ENCODE measurements at places on chromosomes 5 and 9. TPM values are rescaled to one million over a fixed set of nuclear protein-coding genes. Genes with fewer than 3 reads are reported as not detected.

DNA sequence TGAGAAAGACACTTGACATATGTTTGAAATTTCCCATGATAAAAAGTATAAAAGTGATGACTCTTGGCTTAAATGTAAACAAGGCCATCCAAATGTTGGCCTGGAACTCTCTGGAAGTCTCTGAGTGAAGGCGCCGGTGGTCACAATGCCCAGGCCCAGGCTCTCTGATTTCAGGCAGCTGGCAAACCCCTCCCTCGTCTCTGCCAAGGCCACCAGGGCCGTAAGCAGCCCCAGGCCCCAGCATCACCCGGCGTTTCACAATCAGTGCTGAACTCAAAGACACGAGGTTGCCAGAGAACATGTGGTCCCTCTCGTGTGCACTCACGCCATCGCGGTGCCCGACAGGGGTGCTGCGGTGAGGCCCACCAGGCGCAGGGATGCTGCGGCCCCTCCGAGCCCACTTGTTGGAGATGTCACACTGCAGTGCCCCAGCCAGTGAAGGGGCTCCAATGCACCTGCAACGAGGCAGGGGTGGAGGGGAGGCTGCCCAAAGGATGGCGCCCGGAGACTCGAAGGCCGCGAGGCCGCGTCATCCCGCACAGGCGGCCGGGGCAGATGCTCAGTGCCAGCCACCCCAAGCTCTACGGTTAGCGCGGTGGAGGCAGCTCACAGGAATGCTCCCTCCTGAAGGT lies 15.0 kb downstream of the LPCAT1 start:
- H3K4me3 ChIP-seq: no peak overlapping the region
- H3K27me3 ChIP-seq: no peaks in the 10 kb centered on the region
- H3K4me1 ChIP-seq: peaks cover 20% of the 10 kb centered on the region
- peaks cover 6% of the 10 kb centered on the region for H3K36me3 ChIP-seq

- H3K4me3 ChIP-seq: no peak overlapping the region
- H3K27me3 ChIP-seq: no peaks in the 10 kb centered on the region
- H3K27ac ChIP-seq: no peak overlapping the region
- DNase-seq: no peak
- H3K4me1 ChIP-seq: no peaks in the 10 kb centered on the region
Observed at GRCh38 chr9:112200711-112201110, 25.6 kb upstream of the SUSD1 start.

GRCh38 chr5:170860818-170861666 lies 776 bp upstream of the RANBP17 start:
- peaks cover 14% of the 10 kb centered on the region for H3K36me3 ChIP-seq
- no peak overlapping the region for H3K4me3 ChIP-seq
- peaks cover 39% of the 10 kb centered on the region for H3K27me3 ChIP-seq
- no peak overlapping the region for H3K27ac ChIP-seq
- peaks cover 5% of the 10 kb centered on the region for H3K4me1 ChIP-seq

GRCh38 chr9:106797299-106797698 lies 65.7 kb upstream of the ZNF462 start:
- no peaks in the 10 kb centered on the region for H3K4me1 ChIP-seq
- no peak overlapping the region for H3K4me3 ChIP-seq
- H3K36me3 ChIP-seq: no peaks in the 10 kb centered on the region
- DNase-seq: no peak
- H3K27me3 ChIP-seq: no peaks in the 10 kb centered on the region
- no peak overlapping the region for H3K27ac ChIP-seq

DNA sequence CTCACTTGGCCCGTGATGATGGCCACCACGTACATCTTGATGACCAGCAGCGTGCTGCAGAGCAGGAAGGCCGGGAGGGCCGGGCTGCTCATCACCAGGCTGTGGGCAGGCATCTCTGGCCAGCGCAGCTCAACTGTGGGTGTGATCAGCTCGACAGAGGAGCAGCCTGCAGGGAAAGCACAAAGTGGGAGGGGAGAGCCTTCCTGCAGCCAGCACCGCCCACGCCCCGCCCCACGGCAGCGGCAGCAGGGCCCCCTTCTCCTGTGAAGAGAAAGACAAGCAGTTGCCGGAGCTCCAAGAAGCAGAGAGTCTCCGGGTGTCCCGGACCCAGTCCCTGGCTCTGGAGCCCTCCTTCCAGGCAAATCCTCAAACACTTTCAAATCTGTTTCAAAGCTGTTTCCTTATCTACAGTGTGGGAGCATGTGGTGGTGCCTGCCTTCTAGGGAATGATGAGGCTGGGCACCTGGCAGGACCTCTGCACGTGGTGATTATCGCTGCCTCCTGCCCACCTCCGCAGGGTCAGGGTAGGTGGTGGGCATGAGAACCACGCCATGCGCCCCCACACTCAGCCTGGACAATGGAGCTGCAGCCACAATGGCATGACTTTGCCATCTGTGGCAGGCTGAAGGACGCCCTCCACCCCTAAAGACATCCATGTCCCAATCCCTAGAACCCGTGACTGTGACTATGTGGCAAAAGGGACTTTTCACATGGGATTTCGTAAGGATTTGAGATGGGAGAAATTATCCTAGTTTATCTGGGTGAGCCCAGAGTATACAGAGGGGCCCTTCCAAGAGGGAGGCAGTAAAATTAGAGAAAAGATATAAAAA lies at the start of gene PTGES:
PTGES (minus strand) TSS at position 143 of the 830 bp plus-strand sequence; CDS start at position 113, 30 bp downstream.
- H3K4me1 ChIP-seq: peaks cover 20% of the 10 kb centered on the region
- H3K27ac ChIP-seq: no peak within 1 kb of the TSS
- H3K36me3 ChIP-seq: no peaks in the 10 kb centered on the region
- no peaks in the 10 kb centered on the region for H3K27me3 ChIP-seq
- peak within 1 kb of the TSS; percentile 29 for H3K4me3 ChIP-seq

DNA sequence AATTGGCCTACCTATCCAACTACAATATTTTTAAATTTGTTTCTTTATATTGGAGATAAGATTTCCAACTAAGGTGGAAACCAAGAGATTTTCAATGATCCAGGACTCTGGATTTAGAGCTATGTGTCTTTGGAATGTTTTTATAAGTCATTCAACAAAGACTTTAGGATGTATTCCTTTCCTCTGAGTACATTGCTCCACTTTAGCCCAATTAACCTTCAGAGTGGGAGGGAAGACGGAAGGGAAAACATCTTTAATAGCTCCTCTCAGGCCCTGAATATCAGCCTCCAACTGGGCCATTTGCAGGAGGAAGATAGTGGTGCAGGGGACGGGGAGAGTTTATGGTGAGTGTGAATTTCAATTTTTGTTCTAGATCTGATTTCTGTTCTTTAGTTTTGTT lies 239.2 kb downstream of the PIK3R1 start:
- H3K4me3 ChIP-seq: no peak overlapping the region
- H3K36me3 ChIP-seq: no peaks in the 10 kb centered on the region
- peaks cover 8% of the 10 kb centered on the region for H3K4me1 ChIP-seq
- no peaks in the 10 kb centered on the region for H3K27me3 ChIP-seq
- no peak for DNase-seq

DNA sequence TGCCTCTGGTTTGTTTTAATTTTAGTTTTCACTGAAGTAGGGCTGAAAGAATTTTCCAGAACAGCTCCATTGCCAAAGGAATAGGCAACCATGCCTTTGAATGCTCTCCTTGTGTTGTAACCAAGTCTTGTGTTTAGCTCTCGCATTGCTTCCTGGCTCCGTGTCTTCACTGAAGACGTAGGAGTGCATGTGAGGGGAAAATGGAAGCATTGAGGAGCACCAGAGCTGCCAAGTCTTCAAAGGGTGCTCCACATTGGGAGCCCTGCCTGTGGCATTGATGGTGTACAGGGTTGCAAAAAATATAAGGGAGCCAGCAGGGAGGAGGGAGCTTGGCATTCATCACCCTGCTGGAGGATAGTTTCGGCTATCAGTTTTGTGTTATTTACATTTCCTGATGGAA lies 86.6 kb downstream of the NTRK2 start:
- no peak overlapping the region for H3K27ac ChIP-seq
- H3K4me1 ChIP-seq: no peaks in the 10 kb centered on the region
- no peak overlapping the region for H3K4me3 ChIP-seq
- H3K36me3 ChIP-seq: no peaks in the 10 kb centered on the region

DNA sequence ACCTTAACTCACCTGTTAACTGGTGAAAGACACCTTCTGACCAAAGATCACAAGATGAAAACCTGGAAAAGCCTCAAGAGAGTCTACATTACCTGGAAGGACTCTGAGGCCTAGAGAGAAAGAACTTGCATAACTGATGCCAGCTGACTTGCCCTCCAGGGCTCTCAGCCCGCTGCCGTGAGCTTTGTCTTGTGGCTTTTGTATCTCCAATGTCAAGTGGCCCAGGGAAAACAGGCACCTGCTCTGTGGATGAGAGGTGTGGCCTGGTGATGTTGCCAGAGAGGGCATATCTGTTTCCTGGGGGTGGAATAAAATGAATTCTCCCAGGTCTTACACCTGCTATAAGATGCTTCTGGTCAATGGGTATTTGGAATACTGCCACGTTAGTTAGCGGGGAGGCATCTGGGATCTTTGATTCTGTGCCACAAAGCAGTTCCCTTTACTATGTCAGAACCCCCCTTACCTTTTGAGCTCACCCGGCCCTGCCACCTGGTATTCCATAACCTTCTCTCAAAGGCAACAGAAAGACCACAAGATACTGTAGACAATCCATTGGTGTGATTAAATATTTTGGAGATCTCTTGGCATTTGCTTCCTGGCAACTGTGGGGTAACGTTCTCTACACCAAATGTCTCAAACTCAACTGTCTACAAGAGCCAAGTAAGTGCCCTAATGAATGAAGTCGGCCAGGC lies 54.9 kb upstream of the N4BP3 start:
- no peak overlapping the region for H3K27ac ChIP-seq
- no peak overlapping the region for H3K4me3 ChIP-seq
- DNase-seq: no peak

DNA sequence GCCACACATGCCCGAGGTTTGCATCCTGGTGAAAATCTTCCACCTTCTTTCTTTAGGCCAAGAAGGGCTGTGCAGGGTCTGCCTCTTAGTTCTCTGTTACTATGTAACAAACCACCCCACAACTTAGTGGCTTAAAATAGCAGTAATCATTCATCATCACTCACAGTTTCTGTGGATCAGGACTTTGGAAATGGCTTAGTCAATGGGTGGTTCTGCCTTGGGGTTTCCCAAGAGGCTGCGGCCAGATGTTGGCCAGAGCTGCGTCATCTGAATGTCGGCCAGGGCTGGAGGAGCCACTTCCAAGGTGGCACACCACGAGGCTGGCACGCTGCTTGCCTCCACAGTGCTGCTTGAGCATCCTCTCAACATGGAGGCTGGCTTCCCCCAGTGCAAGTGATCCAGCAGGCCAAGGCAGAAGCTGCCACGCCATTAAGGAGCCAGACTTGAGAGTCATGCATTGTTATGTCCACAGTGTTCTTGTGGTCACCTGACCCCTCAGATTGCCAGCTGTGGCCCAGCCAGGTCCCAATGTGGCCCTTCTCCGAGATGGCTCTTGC lies 135.2 kb downstream of the RXRA start:
- no peaks in the 10 kb centered on the region for H3K36me3 ChIP-seq
- H3K4me1 ChIP-seq: peaks cover 8% of the 10 kb centered on the region
- H3K4me3 ChIP-seq: no peak overlapping the region
- no peak overlapping the region for H3K27ac ChIP-seq
- no peaks in the 10 kb centered on the region for H3K27me3 ChIP-seq

DNA sequence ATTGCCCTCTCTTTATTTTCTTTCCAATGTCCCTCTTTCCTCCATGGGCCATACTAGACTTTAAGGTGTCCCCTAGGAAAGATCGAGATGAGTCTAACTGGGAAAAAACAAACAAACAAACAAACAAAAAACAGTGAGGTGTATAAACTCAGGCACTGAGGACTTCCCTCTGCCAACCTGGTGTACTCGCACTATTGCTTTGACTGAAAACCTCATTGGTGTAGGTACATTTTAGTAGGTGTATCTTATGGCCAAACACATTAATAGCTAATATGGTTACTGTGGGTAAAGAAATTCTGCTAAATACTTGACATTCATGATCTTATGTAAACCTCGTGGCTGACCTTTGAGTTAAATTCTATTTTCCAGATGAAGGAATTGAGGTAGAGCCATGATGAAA lies 74.3 kb downstream of the TNC start:
- no peak overlapping the region for H3K4me3 ChIP-seq
- DNase-seq: no peak
- H3K4me1 ChIP-seq: peaks cover 6% of the 10 kb centered on the region
- H3K27ac ChIP-seq: no peak overlapping the region
- H3K27me3 ChIP-seq: peaks cover 6% of the 10 kb centered on the region
- no peaks in the 10 kb centered on the region for H3K36me3 ChIP-seq

DNA sequence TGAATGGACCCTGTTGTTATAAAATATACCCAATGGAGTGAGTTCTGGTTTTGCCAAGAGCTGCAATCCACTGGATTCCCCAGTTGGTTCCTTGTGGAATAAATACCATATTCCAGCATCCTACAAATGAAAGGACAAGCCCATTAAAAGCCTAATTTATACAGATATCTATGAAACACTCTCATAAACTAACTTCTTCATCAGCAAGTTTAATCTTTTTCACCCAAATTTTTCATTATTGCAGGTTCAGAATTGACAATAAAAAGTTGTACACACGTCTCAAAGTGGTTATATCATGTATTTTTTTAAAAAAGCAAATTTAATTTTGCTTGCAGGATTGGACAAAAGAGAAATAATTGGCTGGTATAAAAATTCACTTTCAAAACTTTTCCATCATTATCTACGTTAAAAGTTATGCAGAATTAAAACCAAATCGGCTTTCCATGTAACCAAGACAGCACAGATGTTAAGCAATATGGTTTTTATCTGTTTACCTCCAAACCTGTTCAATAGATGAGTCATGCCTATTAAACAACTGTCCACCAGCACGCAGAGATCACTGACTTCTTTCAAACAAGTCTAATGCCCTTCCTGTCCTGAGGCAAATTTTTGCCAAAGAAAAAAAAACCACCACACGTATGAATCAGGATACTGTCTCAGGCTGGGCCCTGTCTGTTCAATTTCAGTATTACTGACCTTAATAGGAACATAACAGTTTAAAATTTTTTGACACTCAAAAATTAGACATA lies 42.5 kb downstream of the CEMIP2 start:
- no peak overlapping the region for H3K27ac ChIP-seq
- peaks cover 42% of the 10 kb centered on the region for H3K36me3 ChIP-seq
- no peak for DNase-seq
- peaks cover 10% of the 10 kb centered on the region for H3K4me1 ChIP-seq
- no peak overlapping the region for H3K4me3 ChIP-seq

GRCh38 chr5:13660072-13660471 lies 284.4 kb downstream of the DNAH5 start:
- DNase-seq: no peak
- no peaks in the 10 kb centered on the region for H3K27me3 ChIP-seq
- no peaks in the 10 kb centered on the region for H3K36me3 ChIP-seq
- no peaks in the 10 kb centered on the region for H3K4me1 ChIP-seq

- no peak for DNase-seq
- H3K27me3 ChIP-seq: no peaks in the 10 kb centered on the region
- H3K27ac ChIP-seq: peak overlapping the region; percentile 46
Observed at GRCh38 chr5:96778409-96778808, 29.3 kb downstream of the ERAP1 start.

GRCh38 chr9:15927161-15927560 lies 374.3 kb downstream of the CCDC171 start:
- H3K36me3 ChIP-seq: no peaks in the 10 kb centered on the region
- DNase-seq: no peak
- H3K4me3 ChIP-seq: no peak overlapping the region
- no peaks in the 10 kb centered on the region for H3K4me1 ChIP-seq
- H3K27me3 ChIP-seq: no peaks in the 10 kb centered on the region

- H3K36me3 ChIP-seq: peaks cover 16% of the 10 kb centered on the region
- peak overlapping the region; percentile 32 for H3K27ac ChIP-seq
- H3K27me3 ChIP-seq: no peaks in the 10 kb centered on the region
Observed at GRCh38 chr9:120758544-120758943, 34.7 kb downstream of the FBXW2 start.

- no peak for DNase-seq
- H3K27ac ChIP-seq: no peak overlapping the region
- H3K27me3 ChIP-seq: no peaks in the 10 kb centered on the region
- H3K36me3 ChIP-seq: no peaks in the 10 kb centered on the region
Observed at GRCh38 chr9:74284581-74285450, 212.3 kb upstream of the RORB start.

C5orf58 gene
- not detected for total RNA-seq

TXNDC8 gene
- not detected for total RNA-seq

TLE1 gene
- total RNA-seq: 0.10 TPM

ISCA1 gene
- total RNA-seq: 18.4 TPM

CTSV gene
- total RNA-seq: 1.2 TPM

GLRA1 gene
- total RNA-seq: not detected

SEC61B gene
- 105 TPM for total RNA-seq

Data from activated naive CD4-positive, alpha-beta T cell treated with anti-CD3 and anti-CD28 coated beads for 36 hours (primary cell).